ENCODE measurements at places on chromosomes 3 and 15.

GRCh38 chr15:68354923-68355322 lies 77.0 kb downstream of the ITGA11 start:
- no peak for DNase-seq

GRCh38 chr3:50592568-50592967 lies 19.0 kb downstream of the CISH start:
- DNase-seq, result no peak

DNA sequence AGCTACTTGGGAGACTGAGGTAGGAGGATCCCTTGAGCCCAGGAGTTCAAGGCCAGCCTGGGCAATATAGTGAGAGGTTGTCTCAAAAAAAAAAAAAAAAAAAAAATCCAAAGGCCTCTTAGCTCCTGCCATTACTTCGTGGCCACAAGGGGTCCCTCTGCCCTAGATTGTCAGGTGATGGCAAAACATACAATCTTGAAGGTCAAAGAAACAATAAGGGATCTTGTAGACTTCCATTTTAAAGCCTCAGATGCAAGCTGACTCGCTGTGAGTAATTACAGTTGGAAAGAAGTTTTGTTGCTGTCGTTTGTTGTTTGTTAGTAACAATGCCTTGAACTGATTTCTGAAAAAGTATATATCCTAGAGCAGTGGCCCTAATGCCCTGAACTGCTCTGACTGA lies 55.9 kb upstream of the PLCL2 start:
- DNase-seq, result peak; percentile 81

GRCh38 chr3:60669636-60670035 lies 581.6 kb downstream of the FHIT start:
- no peak for DNase-seq

GRCh38 chr15:71455878-71456277 lies 340.6 kb downstream of the THSD4 start:
- no peak for DNase-seq

DNA sequence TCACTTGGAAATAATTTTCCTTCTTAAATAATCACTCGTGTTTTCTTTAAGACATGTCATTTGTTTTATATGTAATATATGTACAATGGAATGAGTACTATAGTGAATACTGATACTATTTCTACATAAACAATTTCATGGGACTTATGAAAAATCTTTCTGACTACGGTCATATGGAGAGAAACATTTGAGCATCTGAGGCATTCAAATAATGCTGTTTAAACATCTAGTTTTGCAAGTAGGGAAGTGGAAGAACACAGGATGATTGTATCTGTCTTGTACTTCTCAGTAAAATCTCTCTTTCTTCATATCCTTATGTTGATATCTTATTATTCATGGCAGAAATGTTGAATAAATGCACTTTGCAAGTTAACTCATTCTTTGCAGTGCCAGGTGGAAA lies 599.5 kb upstream of the KCNMB2 start:
- DNase-seq, result no peak
